Inflammatory macrophage treated with lipopolysaccharide for 1 hour (primary cell): ENCODE measurements at places on chromosomes 16 and 17.

DNA sequence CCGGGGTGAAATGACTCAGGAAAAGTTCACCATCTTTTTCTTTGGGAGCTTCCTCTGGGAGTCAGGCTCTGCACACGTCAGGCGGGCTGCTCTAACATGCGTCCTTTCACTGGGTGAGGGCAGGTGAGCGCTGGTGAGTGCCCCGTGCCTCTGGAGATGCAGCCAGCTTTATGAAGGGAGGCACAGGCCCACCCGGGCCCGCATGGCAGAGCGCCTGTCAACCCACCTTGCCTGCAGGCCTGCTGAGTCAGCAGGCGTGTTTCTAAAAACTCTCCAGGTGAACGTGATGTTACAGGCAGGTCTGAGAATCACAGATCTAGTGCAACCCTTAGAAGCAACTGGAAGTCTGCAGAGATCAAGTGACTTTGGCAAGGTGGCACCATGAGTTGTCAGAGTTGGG is 18.4 kb downstream of the MAP1LC3B start:
- no peak for DNase-seq

GRCh38 chr17:58268774-58269556 is 11.8 kb downstream of the MPO start:
- DNase-seq: no peak

- DNase-seq: no peak
Observed at GRCh38 chr16:12298285-12298684, 321.8 kb downstream of the SNX29 start.

- DNase-seq: no peak
Observed at GRCh38 chr16:89575247-89576152, at the start of gene CPNE7. Gene CPNE7, plus strand, starts transcription at chr16:89575758. Its CDS starts 140 bp downstream, at chr16:89575898.

DNA sequence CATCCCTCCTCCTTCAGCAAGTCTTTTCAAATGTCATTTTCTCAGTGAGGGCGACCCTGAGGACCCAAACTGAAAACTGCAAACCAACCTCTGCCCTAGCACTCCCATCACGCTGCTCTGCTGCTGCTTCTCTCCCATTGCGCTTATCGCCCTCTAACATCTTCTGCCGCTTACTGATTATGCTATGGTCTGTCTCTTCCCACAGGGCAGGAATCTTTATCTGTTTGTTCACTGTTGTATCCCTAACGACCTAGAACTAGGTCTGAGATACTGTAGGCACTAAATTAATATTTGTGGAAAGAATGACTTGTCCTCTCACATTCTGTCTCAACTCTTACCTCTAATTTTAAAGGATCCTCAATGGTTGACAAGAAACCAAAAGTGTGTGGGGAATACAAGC is 12.5 kb downstream of the ZSCAN32 start:
- DNase-seq: no peak

GRCh38 chr17:72829883-72830282 is 262.6 kb downstream of the SLC39A11 start:
- no peak for DNase-seq

DNA sequence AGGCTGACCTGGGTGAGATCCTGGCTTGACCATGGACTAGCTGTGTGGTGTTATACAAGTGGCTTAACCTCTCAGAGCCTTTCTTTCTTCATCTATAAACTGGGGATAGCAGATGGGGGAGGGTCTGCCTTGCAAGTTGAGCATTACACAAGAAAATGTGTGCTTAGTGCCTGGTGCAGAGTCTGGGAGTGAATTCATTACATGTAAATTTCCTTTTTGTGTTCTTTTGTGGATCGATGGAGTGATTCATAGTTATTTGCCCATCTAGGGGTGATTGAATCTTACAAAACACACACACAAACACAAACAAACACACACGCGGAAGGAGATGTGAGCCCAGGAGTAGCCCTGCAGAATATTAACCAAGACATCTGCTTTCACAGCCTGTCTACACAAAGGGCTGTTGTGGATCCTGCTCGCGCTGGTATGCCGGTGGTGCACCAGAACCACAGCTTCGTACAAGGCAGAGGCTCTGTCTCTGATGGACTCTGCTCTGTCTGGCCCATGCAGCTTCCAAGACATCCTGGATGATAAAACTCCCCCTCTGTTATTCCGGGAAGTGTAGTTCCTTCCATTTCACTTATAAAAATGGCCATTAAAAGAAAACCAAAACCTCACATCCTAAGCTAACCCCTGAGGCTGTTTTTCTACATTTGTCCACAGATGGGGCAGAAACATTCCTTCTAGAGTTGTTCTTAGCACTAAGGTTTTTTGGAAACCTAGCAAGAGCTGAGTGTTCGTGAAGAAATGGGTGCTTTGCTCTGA is 86.1 kb downstream of the UTP18 start:
- no peak for DNase-seq

DNA sequence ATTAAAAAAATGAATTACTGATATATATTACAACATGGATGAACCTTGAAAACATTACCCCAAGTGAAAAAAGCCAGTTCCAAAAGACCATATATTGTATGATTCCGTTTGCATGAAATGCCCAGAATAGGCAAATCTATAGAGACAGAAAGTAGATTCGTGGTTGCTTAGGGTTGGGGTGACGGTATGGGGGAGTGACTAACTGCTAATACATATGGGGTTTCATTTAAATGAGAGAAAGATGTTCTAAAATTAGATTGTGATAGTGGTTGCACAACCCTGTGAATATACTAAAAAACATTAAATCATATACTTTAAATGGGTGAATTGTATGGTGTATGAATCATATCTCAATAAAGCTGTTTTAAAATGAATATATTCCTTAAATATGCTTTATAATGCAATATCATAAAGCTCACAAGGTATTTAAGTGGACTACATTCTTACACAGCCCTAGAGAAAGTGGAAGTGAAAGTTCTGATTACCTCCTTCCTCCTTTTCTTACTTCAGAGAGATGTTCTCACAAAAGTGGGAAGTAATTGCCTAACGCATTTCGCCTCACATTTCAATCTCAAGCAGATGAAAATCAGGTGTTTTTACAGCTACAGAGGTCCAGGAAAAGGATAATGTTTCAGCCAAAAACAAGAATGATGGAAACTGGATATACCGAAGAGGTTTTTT is 142.7 kb upstream of the GNAO1 start:
- DNase-seq: peak; percentile 81

- DNase-seq: no peak
Observed at GRCh38 chr17:10177913-10178505, 20.4 kb downstream of the GAS7 start.

GRCh38 chr16:71441348-71442050 is 355 bp downstream of the TLE7 start:
- peak; percentile 10 for DNase-seq

DNA sequence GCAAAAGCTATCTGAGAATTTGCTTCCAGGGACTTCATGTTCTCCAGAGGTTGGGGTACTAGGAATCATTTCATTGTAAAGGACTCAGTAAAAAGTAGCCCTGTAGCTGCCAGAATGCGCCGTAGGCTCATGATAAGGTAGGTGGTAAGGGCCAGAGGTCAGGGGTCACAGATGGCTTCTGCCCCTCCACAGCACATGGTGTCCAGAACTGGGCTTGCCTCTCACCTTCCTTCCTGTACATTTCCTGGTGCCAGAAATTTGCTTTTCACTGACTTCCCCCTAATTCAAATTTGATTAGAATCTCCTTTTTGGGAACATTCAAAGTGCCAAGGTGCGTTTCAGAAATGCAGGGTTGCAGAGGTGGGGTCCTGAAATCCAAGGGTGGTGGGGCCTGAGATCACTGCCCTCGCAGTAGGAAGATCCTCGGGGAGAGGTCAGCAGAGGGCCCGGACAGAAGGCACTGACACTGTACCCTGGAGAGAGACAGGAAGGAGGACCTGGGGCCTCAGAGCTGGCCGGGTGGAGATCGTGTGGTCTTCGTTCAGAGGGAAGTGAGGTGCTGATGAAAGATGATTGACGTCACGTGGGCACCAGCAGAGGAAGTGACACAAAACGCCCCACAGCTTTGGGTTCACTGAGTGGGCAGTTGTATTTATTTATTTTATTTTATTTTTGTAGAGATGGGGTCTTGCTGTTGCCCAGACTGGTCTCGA is 25.5 kb upstream of the METRNL start:
- peak; percentile 87 for DNase-seq

DNA sequence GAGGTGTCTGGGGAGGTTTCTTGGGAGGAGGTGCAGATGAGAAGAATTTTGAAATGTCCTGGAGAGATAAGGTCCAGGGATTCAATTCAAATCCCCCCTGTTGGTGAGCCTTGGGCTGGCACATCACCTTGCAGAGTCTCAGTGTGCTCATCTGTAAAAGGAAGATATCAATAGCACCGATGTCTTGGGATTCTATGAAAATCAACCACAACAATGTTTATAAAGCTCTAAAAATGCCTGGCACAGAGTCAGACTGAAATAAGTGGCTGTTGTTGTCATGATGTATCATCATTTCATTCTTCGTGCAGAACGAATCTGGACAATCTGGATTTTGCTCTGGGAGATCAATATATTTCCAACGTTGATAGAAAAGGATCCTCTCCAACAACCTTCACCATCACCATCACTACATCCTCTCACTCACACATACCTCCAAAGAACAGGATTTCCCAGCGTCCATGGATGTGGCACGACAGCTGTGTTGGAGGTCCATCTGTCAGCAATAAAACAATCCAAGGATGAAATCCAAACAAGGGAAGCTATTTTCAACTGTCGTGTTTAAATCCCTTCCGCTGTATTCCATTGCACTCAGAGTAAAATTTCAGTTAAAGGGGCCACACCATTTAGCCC is 393.7 kb upstream of the DYNLRB2 start:
- no peak for DNase-seq

DNA sequence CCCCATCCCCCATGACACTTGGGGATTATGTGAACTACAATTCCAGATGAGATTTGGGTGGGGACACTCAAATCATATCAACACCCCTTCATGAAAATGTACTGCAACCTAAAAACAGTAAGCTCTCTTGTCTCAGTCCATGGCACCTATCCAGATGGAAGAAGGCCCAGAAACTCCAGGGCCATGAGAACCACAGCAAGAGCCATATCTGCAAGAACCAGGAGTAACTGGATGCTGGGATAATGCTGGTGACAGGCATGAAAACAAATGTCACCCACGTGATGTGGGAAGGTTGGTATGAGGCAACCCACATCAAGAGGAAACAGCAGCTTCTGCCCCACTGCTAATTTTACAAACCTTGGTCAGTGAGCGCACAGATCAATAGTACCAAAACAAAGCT is 400.1 kb upstream of the ERCC4 start:
- DNase-seq: no peak

- DNase-seq: no peak
Observed at GRCh38 chr16:10609402-10609774, 29.0 kb upstream of the EMP2 start.
